ENCODE measurements at places on chromosomes 4 and X.

- no peak for DNase-seq
These were observed 159.5 kb downstream of the PPP3CA start for GRCh38 chr4:101187841-101188240.

- DNase-seq, result no peak
These were observed 516.8 kb upstream of the SPANXN1 start for GRCh38 chrX:144730471-144730870.

GRCh38 chrX:38890326-38890725 is 89.1 kb downstream of the MID1IP1 start:
- DNase-seq, result no peak

DNA sequence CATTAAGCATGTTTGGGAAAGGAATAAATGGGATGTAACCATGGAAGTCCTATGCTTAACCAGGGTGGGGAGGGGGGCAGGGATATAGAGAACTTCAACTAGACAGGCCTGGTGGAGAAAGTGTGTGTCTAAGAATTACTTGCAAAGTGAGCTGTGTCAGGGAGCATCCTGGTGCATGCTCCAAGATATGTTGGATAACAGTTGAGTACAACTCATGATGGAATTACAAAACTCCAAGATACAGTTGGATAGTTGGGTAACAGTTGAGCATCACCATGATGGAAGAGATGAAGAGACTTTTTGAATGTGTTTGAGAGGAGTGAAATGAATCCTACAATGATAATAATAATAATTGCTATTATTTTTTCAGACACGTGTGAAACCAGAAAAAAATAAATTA is 26.1 kb upstream of the ACSL1 start:
- no peak for DNase-seq

DNA sequence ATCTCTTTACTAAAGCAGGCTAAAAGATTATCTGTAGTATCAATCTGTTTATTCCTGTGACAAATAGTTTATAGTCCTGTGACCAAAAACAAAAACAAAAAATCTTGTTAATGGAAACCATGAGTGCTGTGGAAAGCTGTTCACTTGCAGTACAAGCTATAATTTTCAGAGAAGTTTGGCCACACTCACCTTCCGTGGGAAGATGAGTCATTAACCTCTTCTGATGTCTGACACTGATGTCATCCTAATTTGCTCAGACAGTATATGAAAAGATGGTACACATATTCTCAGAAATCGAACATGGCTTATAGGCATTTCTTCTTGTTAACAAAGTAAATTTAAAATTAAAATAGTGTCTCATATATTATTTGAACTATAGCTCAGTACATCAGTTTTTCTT is 19.9 kb upstream of the ENPP6 start:
- DNase-seq, result peak; percentile 71

Data from stimulated activated naive CD8-positive, alpha-beta T cell treated with anti-CD3 and anti-CD28 coated beads, Interleukin-15, amount 100 ng/mL, for 72 hours (primary cell).